ENCODE measurements at places on chromosomes 7 and 10. TPM values are rescaled to one million over a fixed set of nuclear protein-coding genes. Genes with fewer than 3 reads are reported as not detected.

- no peak overlapping the region for H3K27ac ChIP-seq
- no peaks in the 10 kb centered on the region for H3K27me3 ChIP-seq
- no peak for DNase-seq
- H3K4me1 ChIP-seq: no peaks in the 10 kb centered on the region
- no peaks in the 10 kb centered on the region for H3K36me3 ChIP-seq
Observed at GRCh38 chr10:1549591-1550290, 187.6 kb downstream of the ADARB2 start.

DNA sequence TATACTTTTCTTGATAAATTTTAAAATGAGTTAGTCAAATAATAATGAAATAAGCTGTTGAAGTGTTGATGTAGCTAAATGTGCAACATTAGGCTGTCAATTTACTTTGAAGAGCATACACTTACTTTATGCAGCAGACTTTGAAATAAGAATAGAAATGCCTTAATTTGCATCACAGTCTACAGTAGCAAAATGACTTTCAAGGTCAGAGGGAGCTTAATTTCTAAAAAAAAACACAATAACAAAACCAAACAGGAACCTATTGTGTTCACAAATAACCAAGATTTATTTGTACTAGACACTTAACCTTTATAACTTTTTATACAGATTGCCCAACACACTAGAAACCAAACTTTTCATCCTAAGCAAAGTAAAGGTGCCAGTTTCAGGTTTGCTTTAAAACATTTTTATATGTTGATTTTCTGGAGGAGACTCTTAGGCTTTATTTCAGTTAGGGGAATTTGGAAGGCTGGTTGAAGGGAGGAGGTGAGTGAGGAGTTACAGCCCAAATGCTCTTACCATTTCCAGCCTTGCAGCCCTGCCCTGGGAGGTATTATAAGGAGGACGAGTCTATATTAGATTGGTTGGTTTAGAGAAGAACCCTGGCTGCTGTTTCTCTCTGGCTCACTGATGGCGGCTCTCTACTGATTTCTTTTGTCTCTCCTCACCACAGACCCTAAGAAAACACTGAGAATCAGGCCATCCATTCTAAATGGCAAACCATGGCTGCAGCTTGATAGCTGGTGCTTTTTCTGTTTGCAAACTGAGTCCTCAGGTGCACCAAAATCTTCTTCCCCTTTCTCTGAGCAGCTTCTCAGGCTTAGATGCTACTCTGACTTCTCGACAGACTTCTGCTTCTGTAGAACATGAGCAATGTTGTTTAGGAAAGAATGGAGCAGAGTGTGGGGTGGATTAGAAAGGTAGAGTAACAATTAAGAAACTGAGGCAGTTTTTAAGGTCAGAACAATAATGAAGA lies 55.2 kb upstream of the RPA3 start:
- no peaks in the 10 kb centered on the region for H3K36me3 ChIP-seq

- H3K4me3 ChIP-seq: no peak overlapping the region
- H3K4me1 ChIP-seq: no peaks in the 10 kb centered on the region
- H3K36me3 ChIP-seq: no peaks in the 10 kb centered on the region
- DNase-seq: no peak
- H3K27me3 ChIP-seq: no peaks in the 10 kb centered on the region
Observed at GRCh38 chr7:107501593-107501992, 31.7 kb downstream of the GPR22 start.

CASD1 gene
- total RNA-seq: 30.4 TPM

- H3K27ac ChIP-seq: no peak overlapping the region
- H3K4me3 ChIP-seq: no peak overlapping the region
- H3K4me1 ChIP-seq: no peaks in the 10 kb centered on the region
- no peaks in the 10 kb centered on the region for H3K27me3 ChIP-seq
Observed at GRCh38 chr10:76492026-76492425, 1060.6 kb downstream of the LRMDA start.

- DNase-seq: no peak
- H3K36me3 ChIP-seq: no peaks in the 10 kb centered on the region
- H3K4me1 ChIP-seq: no peaks in the 10 kb centered on the region
- no peaks in the 10 kb centered on the region for H3K27me3 ChIP-seq
Observed at GRCh38 chr10:34922138-34922537, 107.0 kb upstream of the PARD3 start.

GRCh38 chr7:122364761-122365280 lies 60.3 kb upstream of the FEZF1 start:
- H3K27me3 ChIP-seq: no peaks in the 10 kb centered on the region
- no peak overlapping the region for H3K27ac ChIP-seq
- DNase-seq: no peak
- H3K4me3 ChIP-seq: no peak overlapping the region
- no peaks in the 10 kb centered on the region for H3K4me1 ChIP-seq

- H3K4me1 ChIP-seq: peaks cover 30% of the 10 kb centered on the region
- no peak overlapping the region for H3K4me3 ChIP-seq
- no peak overlapping the region for H3K27ac ChIP-seq
- no peaks in the 10 kb centered on the region for H3K27me3 ChIP-seq
- peak; percentile 54 for DNase-seq
Observed at GRCh38 chr7:55099066-55099820, 80.4 kb downstream of the EGFR start.

- no peaks in the 10 kb centered on the region for H3K27me3 ChIP-seq
- no peaks in the 10 kb centered on the region for H3K36me3 ChIP-seq
- peaks cover 4% of the 10 kb centered on the region for H3K4me1 ChIP-seq
Observed at GRCh38 chr10:69883310-69884023, 81.8 kb downstream of the COL13A1 start.

- H3K36me3 ChIP-seq: no peaks in the 10 kb centered on the region
- no peaks in the 10 kb centered on the region for H3K4me1 ChIP-seq
Observed at GRCh38 chr7:29019896-29020295, 61.8 kb upstream of the TRIL start.

DNA sequence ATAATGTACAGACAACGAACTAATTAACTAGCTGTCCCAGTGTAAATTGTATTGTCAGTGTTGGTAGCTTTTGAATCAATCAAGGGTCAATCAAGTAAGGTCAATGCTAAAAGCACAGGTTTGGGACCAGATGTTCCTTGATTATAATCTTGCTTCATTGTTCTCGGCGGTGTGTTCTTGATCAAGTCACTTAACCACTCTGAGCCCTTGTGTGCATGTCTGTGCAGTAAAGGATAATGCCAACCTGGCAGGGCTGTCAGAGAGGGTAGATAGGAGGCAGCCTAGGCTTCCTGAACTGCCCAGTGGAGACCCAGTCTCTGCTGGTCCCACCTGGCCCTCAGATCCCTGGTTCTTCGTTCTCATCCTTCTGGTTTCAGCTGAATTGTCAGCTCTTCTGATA lies 221.0 kb downstream of the EMX2 start:
- no peaks in the 10 kb centered on the region for H3K4me1 ChIP-seq
- no peaks in the 10 kb centered on the region for H3K27me3 ChIP-seq
- no peak for DNase-seq
- H3K27ac ChIP-seq: no peak overlapping the region

DNA sequence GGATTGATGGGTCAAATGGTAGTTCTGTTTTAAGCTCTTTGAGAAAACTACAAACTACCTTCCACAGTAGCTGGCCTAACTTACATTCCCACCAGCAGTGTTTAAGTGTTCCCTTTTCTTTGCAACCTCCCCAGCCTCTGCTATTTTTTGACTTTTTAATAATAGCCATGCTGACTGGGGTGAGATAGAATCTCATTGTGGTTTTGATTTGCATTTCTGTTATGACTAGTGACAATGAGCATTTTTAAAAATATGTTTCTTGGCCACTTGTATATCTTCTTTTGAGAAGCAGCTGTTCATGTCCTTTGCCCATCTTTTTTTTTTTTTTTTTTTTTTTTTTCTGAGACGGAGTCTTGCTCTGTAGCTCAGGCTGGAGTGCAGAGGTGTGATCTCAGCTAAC lies 155.2 kb upstream of the BMPER start:
- H3K4me1 ChIP-seq: no peaks in the 10 kb centered on the region
- H3K4me3 ChIP-seq: no peak overlapping the region
- no peak for DNase-seq

MAT1A gene
- total RNA-seq: 0.72 TPM
